ENCODE measurements at places on chromosomes 7 and 10.
A peak's percentile ranks its signal among the peaks of the same experiment; 100 is the strongest.

DNA sequence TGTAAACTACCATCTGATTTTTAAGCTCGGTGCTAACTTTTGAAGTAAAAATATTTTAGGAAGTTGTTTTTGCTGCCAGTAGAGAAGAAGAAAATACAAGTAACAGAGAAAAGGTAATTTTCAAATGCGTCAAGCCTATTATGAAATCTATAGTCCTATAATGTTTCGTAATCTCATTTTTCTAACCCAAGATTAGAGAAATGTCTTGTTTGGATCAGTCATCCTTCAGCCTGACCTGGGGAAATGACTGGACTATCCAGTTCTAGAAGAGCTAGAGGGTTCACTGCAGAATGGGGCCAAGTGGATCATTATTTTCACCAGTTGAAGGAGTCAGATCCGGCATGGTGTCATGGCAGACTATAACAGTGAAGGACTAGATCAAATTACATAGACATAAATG lies 62.7 kb upstream of the FGL2 start:
- no peak for DNase-seq

DNA sequence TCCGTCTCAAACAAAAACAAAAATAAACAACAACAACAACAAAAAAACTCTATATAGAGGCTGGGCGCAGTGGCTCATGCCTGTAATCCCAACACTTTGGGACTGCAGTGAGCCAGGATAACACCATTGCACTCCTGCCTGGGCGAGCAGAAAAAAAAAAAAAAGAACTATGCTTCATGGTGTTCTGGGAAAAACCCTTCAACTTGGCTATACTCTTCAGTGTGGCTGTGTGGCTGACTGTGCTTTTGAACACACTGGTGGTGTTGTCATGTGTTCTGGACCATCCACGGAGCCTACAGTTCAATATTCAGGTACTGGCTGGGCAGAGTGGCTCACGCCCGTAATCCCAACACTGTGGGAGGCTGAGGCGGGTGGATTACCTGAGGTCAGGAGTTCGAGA lies 26.5 kb downstream of the SNX8 start:
- DNase-seq, result no peak

DNA sequence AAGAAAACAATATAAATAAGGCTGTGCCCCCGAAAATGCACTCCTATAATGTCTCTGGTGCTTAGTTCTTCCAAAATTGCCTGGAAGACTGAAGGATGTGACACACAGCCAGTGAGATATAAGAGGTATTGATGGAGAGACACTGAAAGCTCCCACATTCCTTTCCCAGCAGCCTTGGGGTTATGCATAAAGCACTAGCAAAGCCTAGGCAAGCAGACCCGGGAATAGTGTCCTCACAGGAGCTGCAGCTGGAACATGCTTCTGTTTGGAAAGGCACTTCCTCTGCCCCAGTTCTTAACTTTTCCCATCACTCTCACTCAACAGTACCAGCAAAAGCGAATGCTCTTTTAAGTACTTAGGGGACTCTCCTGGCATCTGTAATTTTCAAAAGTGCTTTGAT lies 178.0 kb downstream of the AMPH start:
- no peak for DNase-seq

DNA sequence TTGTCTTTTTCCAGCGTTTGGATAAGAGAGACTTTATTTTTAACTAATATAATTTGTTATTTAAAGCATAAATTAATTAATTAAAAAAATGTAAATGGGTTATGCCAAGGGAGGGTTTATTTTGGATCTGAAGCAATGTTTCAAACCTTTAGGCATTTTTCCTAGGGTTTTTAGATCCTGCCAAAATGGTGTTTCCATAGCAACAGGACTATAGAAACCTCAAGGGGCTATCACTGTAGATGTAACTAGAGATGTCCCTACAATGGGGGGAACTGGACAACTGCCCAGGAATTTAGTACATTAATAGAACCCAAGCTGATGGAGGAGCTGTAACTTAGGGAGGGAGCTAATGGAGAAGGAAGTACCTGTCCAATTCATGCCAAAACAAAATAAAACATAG lies 57.3 kb downstream of the SLC39A12 start:
- DNase-seq, result no peak

- no peak for DNase-seq
These were observed 137.0 kb downstream of the PTPRN2 start for GRCh38 chr7:158450476-158451124.

DNA sequence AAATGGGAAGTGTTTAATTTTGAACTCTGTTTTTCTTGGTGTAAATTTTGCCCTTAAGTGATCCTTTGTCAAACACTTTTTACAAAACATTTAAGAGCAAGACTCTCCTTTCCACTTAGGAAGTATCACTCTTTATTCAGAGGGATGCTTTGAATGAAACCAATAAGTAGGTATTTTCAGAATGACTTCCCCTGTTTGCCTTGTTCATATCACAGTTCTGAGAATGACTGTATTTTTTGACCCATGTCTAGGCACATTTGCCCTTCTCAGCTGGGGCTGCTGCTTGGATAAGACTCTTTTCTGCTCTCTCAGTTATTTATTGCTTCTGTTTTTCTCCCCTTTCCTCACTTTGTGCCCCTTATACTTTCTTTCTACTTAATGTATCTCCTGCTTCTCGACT lies 98.2 kb downstream of the CCNY start:
- DNase-seq, result no peak

GRCh38 chr10:22805304-22805703 lies 90.9 kb upstream of the PIP4K2A start:
- peak; percentile 74 for DNase-seq

DNA sequence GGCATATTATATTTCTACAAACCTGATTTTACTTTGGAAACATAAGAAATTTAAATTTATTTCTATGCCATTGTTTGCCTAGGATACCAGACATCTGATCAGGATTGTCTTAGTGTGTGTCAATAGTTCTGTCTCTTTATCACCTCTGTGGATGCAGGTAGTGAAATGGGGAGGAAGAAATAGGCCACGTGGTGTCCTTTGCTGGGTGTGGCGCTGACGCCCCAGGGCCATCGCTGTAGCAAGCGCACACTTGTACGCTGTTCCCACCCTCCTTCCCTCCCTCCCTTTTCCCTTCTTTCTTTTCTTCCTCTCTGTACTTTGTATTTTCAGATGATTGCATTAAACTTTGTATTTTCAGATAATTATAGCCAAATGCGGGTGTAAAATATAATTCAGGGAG lies 5.0 kb downstream of the DOCK1 start:
- no peak for DNase-seq

DNA sequence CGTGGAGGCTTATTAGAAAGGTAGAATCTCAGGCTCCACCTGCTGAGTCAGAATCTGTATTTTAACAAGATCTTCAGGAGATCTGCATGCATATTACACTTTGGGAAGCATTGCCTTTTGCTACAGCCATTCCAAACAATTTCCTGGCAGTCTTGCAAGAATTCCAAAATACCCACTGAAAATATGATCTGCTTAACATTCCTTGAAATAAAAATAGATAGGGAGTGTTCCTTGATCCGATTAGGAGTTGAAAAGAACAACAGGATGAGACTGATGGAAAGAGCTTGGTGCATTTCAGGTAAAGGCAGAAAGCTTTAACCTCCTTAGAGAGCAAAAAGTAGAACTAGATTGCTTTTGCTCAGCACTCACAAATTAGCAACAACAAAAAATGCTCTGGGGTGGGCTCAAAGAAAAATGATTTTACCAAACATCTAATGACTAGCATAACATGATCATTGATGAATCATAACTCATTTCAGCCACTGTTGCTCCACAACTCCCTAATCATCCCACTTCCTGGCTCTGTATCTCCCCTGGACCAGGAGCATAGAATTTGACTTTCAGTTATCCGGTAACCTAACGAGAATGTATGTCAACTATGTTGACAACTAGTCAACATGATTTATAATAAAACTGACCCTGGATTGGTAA lies 115.2 kb downstream of the RNLS start:
- DNase-seq, result no peak

GRCh38 chr7:157711353-157711888 lies 374.6 kb downstream of the DNAJB6 start:
- no peak for DNase-seq

DNA sequence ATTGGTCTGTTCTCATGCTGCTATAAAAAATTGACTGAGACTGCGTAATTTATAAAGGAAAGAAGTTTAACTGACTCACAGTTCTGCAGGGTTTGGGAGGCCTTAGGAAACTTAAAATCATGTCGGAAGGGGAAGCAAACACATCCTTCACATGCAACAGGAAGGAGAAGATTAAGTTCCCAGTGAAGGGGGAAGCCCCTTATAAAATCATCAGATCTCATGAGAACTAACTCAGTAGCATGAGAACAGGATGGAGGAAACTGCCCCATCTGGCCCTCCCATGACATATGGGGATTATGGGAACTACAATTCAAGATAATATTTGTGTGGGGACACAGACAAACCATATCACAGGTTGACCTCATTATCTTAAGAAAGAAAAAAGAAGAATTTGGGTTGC lies 134.5 kb downstream of the PPP1R3A start:
- peak; percentile 28 for DNase-seq

GRCh38 chr10:28788762-28789161 lies 111.4 kb downstream of the BAMBI start:
- DNase-seq, result no peak

DNA sequence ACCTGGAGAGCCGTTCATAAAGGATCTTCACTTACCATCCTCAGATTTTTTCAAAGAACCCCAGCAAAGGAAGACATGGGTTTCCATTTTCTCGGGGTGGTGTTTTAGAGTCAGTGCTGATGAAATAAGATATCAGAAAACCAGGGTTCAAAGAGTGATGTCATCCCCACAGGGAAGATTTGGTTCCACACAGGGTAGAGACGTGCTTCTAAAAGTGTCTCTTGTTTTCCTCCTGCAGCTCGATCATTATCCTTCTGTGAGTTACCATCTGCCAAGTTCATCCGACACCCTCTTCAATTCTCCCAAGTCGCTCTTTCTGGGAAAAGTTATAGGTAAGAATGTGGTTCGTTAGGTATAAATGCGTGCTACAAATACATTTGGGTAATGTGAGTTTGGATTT lies 323.8 kb upstream of the C7orf33 start:
- no peak for DNase-seq

- no peak for DNase-seq
These were observed 102.3 kb upstream of the PPIF start for GRCh38 chr10:79244841-79245504.

- no peak for DNase-seq
These were observed 387.1 kb downstream of the IPMK start for GRCh38 chr10:57880446-57881227.

DNA sequence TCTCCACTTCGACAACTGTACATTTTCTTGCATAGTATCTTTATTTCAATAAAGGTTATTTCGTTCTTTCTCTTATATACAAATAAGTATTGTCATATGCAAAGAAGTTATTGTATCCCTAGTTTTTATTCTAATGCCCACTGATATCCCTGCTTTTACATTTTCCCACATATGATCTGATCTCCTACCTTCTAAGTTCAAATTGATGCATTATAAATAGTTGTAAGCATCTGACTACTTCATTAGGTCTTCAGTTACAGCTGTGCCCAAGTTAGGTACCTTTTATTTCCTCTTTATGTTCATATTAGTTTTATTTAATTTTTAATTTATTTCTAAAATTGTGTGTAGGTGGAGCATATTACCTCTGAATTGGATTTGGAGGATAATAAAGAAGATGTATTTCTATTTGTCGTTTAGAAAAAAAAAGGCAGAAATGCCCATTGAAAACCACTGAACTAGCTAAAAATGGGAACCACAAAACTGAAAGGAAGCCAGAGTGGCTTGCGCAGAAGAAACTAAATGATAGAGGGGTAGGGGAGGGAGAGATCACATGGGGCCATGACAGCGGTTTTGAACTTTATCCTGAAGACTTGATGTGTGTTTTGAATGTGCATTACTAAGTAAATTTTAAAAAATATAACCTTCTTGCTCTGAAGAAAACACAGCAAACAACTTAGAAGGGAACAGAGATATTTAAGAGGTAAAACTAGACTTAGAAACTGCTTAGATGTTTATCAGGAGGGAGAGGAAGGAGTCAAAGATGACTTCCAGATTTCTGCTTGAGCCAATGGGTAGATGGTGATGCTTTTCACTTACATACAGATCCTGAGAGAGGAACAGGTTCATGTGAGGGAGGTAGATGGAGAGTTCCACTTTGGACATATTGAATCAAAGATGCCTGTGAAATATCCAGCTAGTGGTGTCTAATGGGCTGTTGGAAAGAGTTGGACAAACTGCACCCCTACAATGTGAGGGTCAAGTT lies 9.3 kb upstream of the ZC3HAV1L start:
- DNase-seq, result no peak

GRCh38 chr10:112335111-112335867 lies 38.6 kb upstream of the ACSL5 start:
- DNase-seq, result no peak

GRCh38 chr10:97687785-97688781 lies 1.0 kb upstream of the AVPI1 start:
- peak; percentile 59 for DNase-seq

DNA sequence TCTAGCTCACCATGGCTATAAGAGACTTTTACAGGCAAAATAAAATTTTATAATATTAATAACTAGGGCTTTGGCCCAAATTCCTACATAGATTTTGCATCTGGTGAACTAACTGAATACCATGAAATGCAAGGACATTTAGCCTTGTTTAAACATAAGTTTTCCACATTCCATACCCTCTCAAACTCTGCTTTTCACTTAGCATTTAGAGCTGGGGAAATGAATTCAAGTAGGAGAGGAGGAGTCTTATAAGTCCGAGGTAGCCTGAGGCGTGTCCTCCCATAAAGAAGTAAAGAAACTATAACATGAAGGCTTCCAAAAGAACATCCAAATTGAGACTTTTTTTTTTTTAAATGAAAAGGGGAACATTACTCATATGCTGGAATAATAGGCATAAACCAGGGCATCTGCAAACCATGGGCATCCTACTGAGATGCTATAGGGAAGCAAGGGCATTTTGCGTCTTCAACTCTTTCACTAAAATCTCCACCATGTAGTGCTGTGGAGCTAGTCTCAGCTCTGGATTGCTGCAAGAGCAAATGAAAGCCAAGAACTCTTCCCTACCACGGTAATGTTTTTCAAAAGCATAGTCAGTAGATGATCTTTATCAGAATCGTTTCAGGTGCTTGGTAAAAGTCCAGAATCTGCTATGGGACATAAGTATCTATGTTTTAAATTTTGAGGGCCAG lies 79.1 kb downstream of the PALS2 start:
- peak; percentile 4 for DNase-seq

GRCh38 chr10:15824498-15824897 lies 35.8 kb downstream of the MINDY3 start:
- peak; percentile 2 for DNase-seq

All from A172 (cell line).